ENCODE measurements at places on chromosomes 7 and 10.

DNA sequence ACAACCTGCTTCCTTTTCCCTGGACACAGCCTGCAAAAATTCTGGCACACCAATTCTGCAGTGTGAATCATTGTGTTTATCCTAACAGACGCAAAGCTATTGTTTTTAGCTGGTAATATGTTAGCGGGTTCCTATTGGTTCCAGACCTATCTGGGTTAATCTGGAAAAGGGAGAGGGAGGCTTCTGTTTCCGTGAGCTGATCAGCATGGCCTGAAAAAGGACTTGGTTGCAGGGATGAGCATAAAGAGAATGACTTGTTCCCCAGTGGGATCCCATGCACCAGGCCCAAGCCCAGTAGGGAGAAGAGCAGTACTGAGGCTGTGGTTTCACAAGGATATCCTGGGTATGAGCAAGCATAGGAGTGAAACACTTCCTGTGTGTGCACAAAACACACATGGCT, 78.4 kb downstream of the PDE1C start:
- DNase-seq = no peak

DNA sequence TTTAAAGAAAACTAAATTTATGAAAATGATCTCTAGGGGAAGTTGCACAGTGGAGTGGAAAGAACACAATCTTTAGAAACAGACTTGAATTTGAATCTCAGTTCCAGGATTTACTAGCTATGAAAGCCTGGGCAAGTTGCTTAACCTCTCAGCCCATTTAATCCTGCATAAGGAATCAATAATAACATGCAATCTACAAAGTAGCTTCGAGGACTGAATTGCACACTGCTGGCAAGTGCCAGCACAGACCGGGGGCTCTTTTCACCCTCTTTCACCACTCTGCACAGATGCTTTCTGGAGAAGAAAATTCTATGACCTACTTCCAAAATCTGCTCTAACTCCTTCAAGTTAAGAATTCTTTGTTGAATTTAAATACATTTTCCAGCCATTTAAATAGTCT, 63.4 kb upstream of the ANK3 start:
- DNase-seq = no peak

GRCh38 chr7:42471573-42472174, 234.7 kb upstream of the GLI3 start:
- no peak for DNase-seq

- DNase-seq = no peak
Observed at GRCh38 chr10:128473911-128474310, 347.7 kb upstream of the MKI67 start.

DNA sequence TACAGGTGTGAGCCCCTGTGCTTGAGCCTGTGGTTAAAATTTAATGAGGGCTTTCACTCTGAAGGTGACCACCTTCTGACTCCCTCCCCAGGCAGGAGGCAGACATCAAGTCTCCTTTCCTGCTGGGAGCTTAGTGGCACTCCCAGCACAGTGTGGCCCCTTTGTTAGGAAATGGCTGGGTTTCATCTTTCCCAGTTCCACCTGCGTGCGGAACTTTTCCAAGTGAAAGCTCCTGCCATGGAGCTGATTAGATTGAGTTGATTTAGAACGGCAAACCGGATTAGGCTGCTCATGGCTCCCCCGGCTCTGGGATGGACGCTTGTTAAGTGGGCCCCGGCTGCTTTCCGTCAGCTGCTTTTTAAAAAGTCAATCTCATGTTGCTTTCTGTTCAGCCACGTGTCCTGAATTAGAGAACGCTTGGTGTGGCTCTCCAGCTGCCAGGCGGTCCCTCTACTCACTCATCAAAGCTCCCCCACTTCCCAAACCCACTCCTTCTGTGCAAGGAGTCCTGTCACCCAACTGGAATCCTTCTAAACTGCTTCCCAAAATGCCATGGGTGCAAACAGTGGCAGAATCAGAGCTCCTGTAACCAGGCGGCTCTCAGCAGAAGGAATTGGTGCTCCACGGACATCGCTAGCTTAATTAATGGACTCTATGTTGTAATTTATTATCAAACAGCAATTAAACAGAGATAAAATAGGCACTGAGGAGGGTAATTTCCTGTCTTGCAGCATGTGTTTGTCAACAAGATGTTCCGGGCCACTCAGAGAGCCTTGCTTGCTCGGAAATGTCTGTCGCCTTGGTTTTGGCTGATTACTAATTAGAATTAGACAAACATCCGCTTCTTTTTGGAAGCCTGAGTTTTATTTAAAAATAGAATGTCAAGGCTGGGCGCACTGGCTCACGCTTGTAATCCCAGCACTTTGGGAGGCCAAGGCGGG, 551.2 kb downstream of the GALNT17 start:
- no peak for DNase-seq

DNA sequence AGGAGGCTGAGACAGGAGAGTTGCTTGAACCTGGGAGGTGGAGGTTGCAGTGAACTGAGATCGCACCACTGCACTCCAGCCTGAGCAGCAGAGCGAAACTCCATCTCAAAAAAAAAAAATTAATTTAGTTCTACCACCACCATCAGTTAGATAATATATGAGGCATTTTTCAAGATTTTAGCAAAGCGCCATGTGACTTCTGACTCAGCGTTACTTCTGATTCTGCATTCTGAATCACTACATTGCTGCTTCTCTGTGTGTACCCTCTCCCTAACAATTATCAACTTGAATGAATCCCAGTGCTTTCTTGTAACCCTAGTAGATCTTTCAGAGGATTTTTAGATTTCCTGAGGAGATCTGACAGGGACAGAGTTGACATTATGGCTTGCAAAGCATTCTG, 176.8 kb upstream of the SORCS1 start:
- no peak for DNase-seq

DNA sequence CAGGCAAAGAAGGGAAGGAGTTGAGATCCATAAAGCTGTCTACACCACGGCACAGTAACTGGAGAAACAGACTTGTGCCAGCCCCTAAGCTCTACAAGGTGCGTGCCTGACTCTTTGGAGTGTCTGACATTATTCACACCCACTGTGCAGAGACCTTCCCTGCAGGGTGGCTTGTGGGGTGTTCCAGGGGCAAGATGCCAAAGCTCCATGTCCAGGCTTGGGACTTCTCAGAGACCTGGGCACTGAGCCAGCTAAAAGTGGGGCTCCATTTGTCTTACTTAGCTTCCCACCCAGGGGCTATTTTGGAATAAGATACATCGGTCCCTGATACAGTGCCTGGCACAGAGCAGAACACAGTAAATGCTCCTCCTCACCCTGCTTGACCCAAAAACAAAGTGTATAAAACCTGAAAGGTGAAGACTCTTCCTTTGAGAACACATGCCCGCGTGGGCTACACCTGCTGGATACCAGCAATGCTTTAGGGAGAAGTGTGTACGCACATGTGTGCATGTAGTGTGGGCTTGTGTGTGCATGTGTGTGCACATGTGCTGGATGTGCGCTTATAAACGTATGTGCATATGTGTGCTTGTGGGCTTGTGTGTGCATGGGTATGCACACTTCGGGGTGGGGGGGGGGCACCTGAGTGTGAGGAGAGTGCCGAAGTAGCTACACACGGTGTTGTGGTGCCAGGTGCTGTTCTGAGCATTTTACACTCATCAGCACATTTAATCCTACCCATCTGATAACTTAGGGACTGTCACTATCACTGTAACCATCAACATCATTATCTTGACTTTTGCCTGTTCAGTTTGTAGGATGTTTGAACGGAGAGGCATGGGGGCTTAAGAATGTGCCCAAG, 143.0 kb downstream of the ARHGAP22 start:
- DNase-seq = no peak

DNA sequence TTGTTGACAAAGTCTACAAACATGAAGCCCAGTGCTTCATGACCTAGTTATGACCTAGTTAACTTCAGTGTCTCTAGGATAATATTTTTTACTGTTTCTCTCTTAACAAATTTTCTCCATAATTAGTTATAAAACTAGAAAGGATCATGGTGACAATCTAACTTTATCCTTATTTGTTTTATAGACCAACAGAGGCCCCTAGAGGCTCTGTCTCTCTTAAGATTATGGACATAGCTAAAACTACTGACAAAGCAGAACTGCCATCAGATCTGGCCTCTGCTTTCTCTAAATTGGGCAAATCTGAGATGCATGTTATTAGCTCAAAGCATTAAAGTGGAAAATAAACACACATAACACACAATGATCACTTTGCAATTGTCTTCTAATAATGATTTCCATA, 176.0 kb downstream of the CSTF2T start:
- no peak for DNase-seq

DNA sequence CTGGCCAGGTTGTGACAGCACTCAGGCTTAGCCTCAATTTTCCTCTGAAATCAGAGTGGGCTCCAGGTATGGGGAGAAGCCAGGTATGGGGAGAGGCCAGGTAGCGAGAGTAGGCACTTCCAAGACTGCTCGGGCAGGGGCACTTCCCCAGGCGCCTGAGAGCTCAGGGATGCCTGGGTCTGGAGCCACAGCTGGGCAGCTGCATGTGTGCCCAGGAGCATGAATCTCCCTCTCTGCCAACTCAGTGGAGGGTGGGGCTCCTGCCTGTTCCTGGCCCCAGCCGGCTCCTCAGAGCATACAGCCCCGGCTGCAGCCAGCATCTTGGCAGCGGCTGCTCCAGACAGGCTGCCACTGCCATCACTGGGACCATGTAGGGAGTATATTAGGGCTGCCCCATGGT, 313.9 kb downstream of the AUTS2 start:
- DNase-seq = no peak

GRCh38 chr7:106572394-106573124, 88.4 kb downstream of the CCDC71L start:
- DNase-seq = no peak

Data from NCI-H1417 treated with DMSO at 0.1 percent for 48 hours (cell line).